CD4-positive, alpha-beta T cell treated with Interleukin-15 for 1 hour (primary cell): ENCODE measurements at places on chromosomes 5 and 9.

- DNase-seq, result no peak
Observed at GRCh38 chr5:3320317-3320875, 275.2 kb upstream of the IRX1 start.

DNA sequence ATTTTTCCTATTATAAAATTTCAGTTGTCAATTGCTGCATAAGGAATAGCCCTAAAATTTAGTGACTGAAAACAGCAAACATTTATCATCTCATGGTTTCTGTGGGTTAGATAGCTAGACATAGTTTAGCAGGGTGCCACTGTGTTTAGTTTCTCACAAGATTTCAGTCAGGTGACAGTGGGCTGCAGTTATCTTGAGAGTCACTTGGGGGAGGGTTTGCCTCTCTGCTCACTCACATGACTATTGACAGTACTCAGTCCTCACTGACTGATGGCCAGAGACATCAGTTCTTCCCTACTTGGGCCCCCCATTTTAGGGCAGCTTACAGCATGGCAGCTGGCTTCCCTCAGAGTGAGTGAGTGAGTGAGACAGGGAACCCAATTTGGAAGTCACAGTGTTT is 42.0 kb downstream of the PBX3 start:
- DNase-seq, result no peak

DNA sequence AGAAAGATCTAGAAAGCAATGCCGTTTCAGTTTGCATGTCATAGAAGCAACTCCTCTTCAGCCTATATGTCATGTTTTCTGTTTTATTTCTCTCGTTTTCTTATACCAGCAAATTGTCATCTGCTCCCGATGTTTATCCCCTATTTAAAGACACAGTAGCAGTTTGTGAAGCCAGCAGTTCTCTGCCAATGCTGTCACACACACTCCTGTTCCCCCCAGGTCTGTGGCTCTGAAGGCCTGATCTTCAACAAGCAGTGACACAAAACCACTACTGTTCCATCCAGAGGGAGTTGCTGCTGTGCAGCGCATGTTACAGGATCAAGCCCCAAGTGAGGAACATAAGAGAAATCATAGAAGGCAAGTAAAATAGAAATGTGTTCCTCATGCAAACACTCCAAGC is 364.1 kb upstream of the SLC30A5 start:
- DNase-seq, result no peak

DNA sequence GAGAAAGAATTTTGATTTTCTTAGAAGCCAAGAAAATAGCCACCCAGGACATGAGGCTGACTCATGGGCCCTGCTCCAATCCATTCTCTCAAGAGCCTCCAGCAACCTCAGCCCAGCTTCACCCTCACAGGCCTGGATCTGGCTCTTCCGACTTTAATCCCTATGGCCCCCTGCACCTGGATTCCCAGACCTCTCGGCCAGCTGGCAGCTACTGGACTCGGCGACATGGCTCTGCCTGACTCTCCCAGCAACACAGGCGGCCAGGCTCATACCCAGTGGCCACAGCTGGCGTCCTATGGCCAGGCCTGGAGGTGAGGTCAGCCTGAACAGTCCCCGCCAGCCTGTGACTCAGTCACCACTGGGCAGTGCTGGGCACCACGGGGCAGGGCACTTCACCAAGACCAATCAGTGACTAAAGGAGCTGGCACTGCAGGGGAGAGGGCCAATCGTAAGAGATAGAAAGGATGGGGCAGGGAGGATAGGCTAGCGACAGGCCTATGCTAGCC is 6.2 kb upstream of the PDLIM4 start:
- DNase-seq, result no peak

- DNase-seq, result no peak
Observed at GRCh38 chr5:56054666-56055065, 59.9 kb upstream of the IL6ST start.

GRCh38 chr9:77392328-77392727 is 215.0 kb downstream of the VPS13A start:
- no peak for DNase-seq

- no peak for DNase-seq
Observed at GRCh38 chr5:149425729-149426128, 46.6 kb upstream of the IL17B start.

DNA sequence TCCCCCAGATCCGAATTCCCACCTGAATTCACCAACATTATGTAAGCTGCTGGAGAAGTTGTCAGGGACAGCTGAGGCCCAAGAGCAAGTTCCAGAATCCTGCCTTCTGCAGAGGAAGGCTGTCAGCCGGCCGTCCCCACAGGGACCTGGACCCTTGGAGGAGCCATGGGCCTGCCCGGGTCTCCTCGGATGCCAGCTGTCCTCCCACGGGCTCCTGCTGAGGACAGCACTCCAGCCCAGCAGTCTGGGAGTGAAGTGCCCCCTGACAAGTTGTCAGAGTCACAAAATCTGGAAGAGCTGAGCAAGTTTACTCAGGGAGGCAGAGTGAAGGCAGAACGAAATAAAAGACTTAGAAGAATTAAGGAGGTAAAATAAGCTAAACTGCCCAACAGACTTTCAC is 192.5 kb upstream of the DAPK1 start:
- DNase-seq, result no peak

- no peak for DNase-seq
Observed at GRCh38 chr5:130350131-130350530, 445.9 kb downstream of the CHSY3 start.

DNA sequence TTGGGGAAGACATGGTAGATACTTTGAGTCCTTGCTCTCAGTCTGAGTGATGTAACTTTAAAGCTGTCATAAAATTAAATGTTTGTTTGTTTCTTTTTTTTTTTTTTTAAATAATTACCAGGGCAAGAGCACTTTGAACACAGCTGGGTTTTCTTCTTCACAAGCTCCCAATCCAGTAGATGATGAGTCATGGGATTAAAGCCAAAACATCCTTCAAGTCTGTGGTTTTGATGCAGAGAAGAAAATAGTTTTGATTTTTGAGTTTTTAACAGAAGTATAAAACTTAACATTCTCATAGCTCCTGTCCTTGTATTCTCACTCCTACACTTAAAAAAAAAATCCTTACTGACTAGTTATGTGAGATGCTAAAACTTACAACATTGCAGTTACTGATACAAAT is 34.8 kb upstream of the IL31RA start:
- DNase-seq, result no peak

- no peak for DNase-seq
Observed at GRCh38 chr9:125785248-125785751, 38.1 kb downstream of the PBX3 start.

GRCh38 chr9:15570769-15571168 is 17.9 kb downstream of the CCDC171 start:
- no peak for DNase-seq

DNA sequence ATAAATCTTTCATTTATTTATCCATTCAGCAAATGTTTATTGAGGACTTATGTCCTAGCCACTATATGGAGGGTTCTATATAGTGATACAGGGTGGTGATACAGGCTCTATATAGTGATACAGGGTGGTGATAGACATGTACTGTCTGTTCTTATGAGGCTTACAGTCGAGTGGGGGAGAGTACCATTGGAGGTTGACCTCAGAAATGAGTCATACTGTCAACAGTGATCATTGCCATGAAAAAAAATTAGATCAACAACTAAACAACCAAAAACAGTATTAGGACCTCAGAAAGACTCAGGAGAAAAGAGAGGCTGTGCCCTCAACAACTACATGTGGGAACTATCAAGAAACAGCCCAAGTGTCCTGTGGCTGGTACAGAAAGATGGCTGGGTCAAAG is 22.0 kb downstream of the PAPPA start:
- DNase-seq, result no peak
